IPS DF 6.9 (cell line): ENCODE measurements at places on chromosomes 16 and 17.

DNA sequence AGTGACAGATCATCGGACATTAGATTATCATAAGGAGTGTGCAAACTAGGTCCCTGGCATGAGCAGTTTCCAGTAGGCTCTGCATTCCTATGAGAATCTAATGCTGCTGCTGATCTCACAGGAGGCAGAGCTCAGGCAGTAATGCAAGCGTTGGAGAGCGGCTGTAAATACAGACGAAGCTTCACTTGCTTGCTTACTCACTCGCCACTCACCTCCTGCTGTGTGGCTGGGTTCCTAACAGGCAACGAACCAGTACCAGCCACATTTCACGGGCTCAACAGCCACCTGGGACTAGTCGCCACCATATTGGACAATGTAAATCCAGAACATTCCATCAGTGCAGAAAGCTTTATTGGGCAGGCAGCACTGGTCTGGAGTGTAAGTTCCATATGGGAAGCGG lies 7.7 kb downstream of the JPH3 start:
- no peak for DNase-seq

DNA sequence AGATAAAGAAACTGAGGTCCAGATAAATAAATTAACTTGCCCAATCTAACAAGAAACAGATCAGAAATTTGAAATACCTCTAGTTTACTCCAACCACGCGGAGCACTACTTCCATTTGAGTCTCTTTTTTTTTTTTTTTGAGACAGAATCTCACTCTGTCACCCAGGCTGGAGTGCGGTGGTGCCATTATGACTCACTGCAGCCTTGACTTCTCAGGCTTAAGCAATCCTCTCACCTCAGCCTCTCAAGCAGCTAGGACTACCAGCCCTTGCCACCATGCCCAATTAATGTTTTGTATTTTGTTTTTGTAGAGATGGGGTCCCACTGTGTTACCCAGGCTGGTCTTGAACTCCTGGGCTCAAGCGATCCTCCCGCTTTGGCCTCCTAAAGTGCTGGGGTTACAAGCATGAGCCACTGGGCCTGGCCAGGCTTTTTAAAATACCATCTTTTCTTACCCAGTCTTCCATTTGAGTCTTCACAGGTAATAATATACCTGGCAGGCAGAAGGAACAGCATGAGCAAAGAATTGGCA lies 3.3 kb upstream of the NACA2 start:
- DNase-seq = no peak

DNA sequence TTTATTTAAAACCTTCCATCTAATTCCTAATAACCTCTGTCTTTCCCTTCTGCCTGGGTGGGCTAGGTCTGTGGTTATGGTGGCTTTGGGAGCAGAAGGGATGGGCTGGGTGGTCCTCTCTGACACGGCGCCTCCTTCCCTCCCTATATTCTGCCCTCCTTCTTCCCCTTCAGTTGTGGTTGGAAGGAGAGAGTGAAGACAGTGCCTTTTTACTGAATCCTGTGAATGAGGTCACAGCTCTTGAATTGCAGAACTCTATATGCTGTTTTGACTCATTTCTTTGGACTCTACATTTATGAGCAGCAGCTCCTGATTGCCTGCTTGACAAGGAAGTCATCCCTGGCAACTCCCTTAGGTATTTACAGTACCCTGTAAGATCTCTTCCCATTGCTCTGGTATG lies 256.0 kb upstream of the ELAC2 start:
- DNase-seq = no peak

- no peak for DNase-seq
Observed at GRCh38 chr17:44804302-44805089, 25.6 kb downstream of the GJC1 start.

DNA sequence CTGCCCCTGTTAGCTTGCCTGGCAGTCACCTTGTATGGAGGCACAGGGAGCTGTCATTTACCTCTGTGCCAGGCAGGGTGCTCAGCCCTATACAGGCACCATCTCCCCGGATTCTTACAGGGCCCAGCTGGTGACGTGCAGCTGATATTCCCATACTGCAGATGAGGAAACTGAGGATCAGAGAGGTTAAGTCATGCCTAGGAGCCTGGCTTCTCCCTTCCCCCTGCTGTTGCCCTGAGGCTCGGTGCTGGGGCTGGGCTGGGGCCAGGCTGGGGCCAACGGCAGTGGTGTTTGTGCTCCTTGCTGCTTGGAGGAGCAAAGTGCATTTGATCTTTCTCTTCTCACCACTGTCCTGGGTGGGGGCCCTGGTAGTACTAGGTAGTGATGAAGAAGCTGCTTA lies 54.7 kb upstream of the IL34 start:
- no peak for DNase-seq

DNA sequence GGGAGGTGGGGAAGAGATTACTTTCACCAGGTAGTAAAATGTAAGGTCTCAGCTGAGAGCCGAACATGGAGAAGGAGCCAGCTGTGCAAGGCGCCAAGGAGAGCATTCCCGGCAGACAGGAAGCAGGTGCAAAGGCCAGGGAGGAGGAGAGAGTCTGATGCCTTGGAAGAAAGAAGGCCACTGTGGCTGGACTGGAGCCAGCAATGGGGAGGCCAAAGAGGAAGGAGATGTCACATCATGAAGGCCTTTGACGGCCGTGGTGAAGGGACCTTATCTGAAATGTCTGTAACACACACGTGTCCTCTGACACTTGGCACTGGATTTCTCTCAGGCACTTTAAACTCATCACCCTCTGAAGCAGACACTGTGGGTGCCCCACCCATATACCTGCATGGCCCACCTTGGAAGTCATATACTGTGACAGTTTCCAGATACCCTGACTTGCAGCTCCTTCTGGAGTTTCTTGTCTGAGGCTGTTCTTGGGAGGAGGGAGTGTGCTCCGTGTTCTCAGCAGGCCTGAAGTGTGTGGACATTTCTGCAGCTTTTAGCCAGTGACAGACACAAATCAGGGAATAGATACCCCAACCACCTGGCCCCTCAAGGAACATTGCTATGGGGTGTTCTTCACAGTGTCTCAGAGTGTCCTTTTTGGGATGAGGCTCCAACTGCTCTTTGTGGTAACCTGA lies 1.9 kb upstream of the SLC5A2 start:
- DNase-seq = no peak

DNA sequence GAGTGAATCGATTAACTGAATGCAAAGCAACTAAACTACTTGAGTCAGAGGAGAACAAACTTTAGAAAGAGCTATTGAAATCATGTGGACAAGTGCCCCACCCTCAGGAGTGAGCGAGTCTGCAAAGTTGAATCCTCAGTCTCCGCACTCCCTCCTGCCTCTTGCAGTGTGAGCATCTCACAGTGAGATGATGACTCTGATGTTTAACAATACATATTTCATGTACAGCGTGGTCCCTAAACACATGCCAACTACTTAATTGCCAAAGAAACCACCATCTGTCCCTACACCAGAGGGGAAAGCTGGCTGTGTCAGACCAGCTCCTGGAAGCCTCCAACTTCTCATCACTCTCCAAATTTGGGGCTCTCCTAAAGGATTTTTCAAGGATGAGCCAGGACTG lies 31.2 kb downstream of the PIMREG start:
- DNase-seq = no peak

DNA sequence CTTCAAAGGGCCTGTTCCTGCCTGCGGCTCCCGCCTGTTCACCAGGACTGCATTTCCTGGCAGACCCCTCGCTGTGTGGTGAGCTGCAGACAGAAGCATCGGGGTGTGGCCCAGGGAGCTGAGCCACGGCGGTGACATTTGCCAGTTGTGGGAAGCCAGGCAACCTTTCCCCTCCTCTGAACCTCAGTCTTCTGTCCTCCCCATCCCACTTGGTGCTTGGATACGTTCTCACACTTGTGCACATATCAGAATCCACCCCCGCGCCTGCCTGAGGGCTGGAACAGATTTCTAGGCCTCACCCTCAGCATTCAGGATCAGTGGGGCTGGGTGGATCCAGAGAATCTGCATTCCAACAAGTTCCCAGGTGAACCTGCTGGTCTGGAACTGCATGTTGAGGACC lies 63.5 kb downstream of the CRISPLD2 start:
- DNase-seq = no peak

- DNase-seq = no peak
Observed at GRCh38 chr16:8326232-8326631, 264.1 kb downstream of the TMEM114 start.

GRCh38 chr16:84919269-84919668 lies 92.1 kb downstream of the ZDHHC7 start:
- DNase-seq = no peak

DNA sequence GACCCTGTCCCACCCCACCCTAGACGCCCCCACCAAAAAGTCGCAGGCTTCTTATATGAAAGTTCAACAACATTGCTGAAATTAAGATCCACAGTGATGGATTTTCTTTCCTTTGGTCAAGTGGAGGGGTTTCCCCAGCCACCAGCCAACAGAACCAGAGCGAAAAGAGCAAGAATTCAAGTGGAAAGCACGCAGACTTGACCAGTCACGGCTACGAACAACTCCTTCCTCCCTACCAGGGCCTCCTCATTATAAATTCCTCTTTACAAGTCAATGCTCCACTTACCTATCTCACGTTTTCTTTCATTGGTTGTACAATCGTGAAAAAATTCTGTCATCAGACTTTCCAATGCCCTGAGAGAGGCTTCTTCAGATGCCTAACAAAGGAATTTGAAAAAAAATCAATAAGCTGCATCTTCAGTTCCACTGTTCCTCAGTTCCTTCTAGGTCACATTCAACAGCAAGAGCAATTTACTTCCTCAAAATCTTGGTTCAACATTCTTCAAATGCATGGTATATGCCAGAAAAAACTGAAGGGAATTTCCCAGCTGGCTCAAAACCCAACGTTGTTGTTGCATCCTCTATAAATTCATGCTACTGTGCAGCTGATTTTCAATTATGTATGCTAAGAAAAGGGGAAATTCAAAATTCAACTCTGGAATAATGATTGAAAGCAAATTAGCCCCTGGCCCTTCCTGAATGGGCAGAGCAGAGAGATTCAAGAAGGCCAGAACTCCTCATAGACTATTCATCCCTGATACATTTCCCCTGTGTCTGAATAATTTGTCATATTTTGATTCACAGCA lies 30.9 kb downstream of the XPO6 start:
- DNase-seq = no peak

DNA sequence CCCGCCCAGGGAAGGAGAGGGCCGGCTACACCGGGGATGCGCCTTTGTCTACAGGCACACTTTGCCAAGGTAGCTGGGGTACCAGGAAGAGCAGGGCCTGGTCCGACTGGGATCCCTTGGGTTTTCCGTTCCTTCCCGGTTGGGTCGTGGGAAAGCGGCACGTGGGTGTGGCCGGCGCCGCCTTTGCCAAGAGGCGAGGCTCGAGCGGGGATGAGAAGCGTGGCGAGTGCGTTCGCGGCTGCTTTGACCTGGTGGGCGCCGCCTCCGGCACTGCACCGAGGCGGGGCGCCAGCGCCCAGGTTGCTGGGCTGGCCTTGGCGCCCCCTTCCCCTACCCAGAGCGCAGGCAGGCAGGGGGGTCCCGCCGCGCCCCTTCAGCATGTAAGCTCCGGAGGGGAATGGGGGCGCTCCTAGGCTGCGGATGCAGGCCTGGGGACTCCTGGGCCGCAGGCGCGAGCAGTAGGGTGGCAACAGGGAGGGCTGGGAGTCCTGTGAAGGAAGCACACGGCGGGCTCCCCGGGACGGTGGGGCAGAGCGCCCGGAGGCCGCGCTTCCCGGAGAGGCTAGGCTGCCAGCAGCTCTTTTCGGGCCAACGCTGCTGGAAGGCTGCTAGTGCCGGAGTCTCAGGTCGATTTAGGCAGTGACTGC lies 2.0 kb downstream of the HAS3 start:
- no peak for DNase-seq

- DNase-seq = no peak
Observed at GRCh38 chr17:7838090-7839075, 4.4 kb downstream of the KDM6B start.

- no peak for DNase-seq
Observed at GRCh38 chr17:16942141-16943031, 29.5 kb downstream of the TNFRSF13B start.

DNA sequence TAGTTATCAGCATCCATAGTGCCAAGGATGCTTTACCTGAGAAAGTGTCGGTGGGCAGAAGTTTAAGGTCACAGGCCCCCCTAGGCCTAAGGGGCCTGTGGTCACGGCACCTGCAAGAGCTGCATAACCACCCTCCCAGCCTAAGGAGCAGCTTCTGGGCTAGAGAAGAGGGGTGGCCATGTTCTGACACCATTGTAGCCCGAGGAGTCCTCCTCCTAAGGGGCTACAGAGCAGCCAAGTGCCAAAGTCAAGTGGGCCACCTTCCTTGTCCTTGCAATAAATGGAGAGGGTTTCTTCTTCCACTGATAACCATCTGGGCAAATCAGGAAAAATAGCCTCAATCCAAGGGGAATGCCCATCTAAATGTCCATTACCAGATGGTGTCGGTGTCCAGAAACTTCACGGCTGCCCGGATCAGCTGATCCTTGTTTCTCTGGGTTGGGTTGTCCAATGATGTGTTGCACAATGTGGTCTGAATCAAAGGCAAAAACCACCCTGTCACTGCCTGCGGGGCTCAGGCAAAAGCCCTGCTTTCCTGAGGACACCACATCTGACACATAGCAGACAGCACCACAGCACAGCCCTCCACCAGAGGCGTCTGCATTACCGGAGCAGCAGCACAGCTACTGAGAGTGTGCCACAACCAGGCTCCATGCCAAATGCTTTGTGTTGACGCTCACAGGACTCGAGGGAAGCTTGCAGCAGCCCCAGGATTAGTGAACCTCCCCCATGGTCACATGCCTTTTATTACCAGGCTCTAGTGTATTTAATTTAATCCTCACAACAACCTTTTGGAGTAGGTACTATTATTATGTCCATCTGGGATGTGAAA lies 12.8 kb downstream of the ATPAF2 start:
- DNase-seq = no peak

GRCh38 chr16:28317040-28317880 lies 24.9 kb downstream of the SBK1 start:
- no peak for DNase-seq

DNA sequence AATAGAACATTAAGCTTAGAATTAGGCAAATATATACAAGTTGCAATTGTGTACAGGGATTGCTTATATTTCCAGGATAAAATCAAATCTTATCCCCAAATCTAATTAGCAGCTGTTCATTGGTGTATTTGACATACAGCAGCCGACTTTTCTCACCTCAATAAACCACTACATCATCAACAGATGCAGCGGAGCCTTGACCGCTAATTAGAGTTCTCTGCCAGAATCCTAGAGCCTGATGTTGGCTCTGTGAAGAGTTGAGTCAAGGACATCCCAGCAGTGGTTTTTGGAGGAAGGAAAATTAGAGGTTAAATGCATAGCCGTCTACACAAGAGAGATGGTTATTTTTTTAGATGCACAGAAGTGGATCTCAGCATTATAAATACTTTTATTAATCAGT lies 221.9 kb upstream of the CACNG5 start:
- DNase-seq = no peak

DNA sequence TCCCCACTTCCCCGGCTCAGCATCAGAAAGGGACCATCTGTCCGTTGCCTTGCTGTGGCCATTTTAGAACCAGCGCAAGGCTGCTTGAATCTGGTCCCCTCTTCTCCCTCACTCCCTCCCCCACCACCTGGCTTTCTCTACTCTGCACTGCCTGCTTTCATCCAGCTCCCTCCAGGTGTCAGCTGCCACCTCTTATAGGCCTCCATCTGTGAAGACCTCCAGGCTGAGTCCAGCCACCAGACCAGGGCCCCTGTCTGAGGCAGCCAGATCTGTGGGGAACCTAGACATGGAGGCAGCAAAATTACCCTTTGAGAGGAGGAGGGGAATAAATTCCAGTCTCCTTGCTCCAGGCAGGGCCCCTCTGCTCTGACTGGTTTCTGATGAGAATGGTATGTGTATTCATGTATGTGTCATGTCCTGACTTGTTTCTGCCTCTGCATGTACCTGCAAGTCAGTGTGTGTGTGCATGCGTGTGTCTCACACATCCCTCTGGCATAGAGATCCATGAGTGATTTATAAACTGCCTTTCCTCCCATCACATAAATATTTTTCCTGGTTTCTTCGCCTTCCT lies 21.1 kb downstream of the MINK1 start:
- no peak for DNase-seq
